Tibial nerve (tissue), 4 donors: ENCODE measurements at places on chromosomes 1 and 21.

DNA sequence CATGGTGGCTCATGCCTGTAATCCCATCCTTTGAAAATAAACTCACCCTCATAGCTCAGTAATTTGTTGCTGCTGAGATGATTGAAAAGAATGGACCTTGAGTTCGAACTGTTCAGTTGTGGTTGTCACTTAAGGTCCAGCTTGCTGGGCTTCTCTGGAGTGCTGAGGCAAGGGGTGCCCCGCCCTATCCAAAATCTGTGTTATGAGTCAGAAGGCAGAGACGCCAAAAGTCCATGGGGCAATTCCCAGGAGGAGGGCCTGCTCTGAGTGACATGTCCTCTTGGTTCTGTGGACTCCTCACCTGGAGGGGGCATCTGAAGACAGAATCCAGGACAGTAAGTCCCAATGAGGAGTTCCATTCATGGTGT, 64.8 kb downstream of the MYOM3 start:
- DNase-seq = peak; percentile 58

DNA sequence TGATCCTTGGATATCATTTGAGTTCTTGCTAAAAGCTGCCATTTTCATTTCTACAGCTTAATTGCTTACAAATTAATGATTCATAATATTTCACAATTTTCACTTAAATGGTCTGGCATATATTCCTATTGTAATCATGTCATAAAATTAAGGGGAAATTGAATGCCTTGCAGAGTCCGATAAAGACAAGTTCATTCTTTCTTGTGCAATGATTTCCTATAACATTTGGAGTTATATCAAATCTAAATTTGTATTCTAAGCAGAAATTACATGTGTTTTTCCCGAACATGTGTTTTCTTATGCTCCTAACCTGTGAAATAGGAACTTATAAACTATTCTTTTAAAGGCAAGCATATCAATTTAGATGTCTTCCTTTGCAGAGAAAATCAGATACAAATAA, 118.3 kb upstream of the CYYR1 start:
- DNase-seq = no peak

GRCh38 chr21:28541371-28542112, 451.1 kb downstream of the LTN1 start:
- no peak for DNase-seq

GRCh38 chr1:20413776-20414140, 72.3 kb downstream of the CAMK2N1 start:
- DNase-seq = no peak

DNA sequence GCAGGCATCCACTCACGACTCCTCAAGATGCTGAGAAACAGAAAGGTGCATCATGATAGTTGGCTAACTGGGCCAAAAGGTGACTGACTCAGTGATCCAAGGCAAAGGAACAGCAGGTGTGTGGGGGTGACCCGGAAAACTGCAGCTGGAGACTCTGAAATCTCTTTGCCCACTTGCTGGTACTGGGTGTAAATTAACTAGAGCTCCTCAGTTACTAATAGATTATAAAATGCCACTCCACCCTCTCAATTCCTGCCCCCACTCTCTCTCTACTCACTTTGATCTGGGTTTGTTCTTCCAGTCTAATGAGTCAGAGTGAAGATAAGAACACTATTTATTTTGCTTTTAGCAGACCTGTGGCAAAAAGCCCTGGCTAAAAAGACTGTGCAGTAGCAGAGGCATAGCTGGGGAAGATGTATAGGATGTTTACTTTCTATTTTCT, 7.2 kb upstream of the PIGC start:
- no peak for DNase-seq
